ENCODE measurements at places on chromosomes 2 and 18.

DNA sequence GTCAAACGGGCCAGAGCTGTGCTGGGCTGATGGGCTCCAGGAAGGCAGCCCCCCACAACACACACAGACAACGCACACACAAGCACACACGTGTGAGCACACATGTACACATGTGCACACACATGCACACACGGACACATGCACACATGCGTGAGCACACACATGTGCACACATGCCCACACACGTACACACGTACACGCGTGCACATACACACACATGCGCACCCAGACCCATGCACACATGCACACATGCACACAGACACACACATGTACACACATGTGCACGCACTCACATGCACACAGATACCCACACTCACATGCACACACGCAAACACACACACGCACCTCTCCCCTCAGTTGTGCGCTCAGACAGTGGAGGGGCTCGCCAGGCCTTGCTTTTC is 31.2 kb upstream of the HPCAL1 start:
- no peak for DNase-seq

DNA sequence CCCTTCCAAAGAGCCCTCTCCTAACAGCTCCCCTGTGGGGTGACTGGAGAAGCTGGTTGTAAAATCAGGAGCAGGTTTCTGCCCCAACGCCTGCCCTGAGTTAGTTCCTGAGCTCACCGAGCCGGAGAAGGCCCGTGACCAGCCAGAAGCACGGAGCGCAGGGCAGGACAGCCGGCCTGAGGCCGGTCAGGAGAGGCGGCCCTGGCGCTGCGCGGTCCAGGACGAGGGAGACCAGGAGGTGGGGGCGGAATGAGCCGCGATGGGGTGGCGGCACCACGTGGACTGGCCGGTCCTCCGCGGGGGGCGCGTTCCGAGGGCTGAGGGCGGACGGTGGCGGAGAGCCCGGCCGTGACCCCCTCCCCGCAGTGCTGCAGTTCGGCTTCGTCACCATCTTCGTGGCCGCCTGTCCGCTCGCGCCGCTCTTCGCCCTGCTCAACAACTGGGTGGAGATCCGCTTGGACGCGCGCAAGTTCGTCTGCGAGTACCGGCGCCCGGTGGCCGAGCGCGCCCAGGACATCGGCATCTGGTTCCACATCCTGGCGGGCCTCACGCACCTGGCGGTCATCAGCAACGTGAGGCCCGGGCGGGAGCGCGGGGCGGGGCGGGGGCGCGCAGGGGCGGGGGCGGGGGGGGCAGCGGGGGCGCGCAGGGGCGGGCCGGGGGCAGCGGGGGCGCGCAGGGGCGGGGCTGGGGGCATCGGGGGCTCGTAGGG is 29.0 kb downstream of the ANO7 start:
- DNase-seq = no peak

- no peak for DNase-seq
These were observed 34.5 kb upstream of the TMEM87B start for GRCh38 chr2:112020561-112020960.

- DNase-seq = no peak
These were observed 29.9 kb downstream of the PTPN18 start for GRCh38 chr2:130385709-130386108.

GRCh38 chr2:19714926-19715325 is 186.9 kb downstream of the TTC32 start:
- DNase-seq = no peak

DNA sequence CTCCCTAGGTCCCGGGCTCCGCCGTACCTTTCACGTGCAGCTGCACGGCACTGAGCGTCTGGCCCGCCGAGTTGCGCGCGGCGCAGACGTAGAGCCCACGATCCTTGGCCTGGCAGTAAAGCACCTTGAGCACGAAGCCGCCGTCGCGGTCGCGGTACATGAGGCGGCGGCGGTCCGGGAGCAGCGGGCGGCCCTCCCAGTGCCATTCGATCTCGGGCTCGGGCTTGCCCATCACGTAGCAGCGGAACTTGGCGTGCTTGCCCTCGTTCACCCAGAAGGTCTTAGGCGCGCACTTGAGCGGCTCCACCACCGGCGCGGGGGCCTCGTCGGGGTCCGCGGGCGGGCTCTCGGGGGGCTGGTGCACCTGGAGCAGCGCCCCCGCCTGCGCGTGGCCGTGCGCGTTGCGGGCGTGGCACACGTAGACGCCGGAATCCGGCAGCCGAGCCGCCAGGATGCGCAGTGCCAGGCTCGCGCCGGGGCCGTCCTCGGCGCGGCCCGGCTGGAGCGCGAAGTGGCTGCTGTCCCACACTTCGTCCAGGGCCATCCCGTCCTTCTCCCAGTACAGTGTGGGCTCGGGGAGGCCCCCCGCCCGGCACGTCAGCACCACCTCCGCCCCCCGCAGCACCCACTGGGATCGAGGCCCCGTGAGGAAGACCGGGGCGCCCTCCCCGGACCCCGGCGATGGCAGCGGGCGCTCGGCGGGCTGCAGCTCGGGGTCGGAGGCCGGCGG is 980 bp downstream of the OBSL1 start:
- DNase-seq = no peak

- DNase-seq = no peak
These were observed 164.6 kb downstream of the GULP1 start for GRCh38 chr2:188456114-188456909.

DNA sequence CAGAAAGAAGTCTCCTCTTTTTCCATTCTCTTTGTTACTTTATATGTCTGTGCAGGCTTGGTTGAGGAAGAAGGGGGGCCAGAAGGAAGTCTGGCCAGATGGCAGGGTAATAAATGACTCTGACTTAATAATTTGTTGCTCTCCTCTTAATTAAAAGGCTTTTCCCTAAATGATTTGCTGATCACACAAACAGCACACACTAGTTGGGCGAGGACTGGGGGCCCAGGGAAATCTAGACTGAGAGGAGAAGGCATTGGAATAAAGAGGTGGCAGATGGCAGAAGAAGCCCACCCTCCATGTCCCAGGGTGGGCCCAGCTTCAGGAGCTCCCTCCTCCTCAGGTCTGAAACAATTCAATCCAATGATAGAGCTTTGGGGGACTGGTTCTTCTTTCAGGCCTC is 12.7 kb upstream of the SMARCAL1 start:
- no peak for DNase-seq

Measured in AG04449 (cell line).